Muscle of leg (tissue), 16 donors: ENCODE measurements at places on chromosomes 4 and X.

DNA sequence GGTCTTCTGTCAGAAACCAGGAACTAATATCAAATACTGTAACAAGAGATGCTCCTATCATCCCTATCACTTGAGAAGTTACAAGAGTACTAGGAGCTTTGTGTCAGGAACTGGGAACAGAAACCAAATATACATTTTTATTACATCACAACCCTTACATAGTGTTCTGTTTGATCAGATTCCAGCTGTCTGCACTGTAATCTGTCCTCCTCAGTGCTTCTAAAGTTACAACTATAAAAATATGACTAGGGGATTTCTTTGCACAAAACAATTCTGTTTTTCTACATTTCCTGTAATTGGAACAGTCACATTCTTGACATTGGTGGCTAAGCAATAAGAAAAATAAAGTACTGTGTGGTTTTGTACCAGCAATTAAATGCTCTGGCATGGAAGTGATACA, 686.0 kb downstream of the PDHA2 start:
- DNase-seq, result no peak

DNA sequence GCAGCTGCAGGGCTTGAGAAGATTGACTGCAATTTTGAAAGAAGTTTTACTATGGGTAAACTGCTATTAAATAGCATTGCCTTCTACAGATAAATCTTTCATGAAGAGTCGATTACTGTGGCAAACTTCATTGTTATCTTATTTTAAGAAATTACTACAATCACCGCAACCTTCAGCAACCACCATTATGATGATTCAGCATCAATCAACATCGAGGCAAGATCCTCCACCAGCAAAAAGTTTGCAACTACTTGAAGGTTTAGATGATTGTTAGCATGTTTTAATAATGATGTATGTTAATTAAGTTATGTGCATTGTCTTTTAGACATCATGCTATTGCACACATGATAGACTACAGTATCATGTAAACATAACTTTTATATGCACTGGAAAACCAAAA, 1511.0 kb downstream of the FSTL5 start:
- no peak for DNase-seq

DNA sequence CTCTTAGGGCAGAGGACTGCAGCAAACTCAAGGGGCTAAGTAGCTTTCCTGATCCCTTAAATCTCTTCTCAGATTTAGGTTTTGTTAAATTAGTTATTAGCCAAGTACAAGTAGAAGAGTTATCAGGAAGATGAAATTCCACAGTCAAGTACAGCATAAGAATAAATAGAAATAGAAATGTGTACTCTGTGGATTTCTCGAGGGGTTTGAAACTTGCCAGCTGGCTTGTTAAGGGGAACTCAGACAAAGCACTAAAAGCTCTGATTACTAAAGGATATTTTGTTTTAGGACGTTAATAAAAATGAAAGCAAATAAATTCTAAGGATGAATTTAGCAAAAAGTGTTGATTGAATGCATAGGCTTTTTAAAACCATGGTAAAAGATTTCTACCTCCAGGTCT, 654.6 kb downstream of the RAPGEF2 start:
- peak; percentile 89 for DNase-seq

DNA sequence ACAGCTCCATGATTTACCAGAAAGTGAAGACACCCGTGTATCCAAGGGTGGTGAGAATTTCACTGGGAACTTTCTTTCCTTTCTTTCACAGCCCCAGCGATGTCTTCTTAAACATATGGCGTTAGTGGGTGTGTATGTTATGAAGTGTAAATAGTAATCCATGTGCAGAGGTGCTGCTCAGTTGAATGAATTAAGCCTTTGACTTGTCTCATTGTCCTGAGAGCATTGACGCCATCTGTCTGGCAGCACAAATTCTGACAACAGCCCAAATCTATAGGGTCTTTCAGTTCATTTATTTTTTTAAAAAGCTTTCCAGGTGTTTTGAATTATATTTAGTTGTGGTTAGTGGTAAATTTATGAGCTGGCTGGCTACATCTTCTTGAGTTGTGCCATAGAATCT, 69.4 kb downstream of the CLCN5 start:
- peak; percentile 89 for DNase-seq

DNA sequence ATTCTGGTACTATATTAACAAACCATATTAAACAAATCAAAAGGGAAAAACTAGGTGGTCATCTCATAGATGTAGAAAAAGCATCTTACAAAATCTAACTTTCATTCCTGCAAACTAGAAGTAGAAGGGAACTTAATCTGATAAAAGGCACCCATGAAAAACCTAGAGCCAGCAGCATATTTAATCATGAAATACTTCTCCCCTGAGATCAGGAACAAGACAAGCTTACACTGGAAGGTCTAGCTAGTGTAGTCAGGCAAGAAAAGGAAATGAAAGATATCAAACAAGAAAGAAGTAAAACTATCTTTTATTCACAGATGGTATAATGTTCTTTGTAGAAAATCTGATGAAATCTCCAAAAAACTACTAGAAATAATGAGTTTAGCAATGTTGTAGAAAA, 41.2 kb downstream of the ATP10D start:
- no peak for DNase-seq

DNA sequence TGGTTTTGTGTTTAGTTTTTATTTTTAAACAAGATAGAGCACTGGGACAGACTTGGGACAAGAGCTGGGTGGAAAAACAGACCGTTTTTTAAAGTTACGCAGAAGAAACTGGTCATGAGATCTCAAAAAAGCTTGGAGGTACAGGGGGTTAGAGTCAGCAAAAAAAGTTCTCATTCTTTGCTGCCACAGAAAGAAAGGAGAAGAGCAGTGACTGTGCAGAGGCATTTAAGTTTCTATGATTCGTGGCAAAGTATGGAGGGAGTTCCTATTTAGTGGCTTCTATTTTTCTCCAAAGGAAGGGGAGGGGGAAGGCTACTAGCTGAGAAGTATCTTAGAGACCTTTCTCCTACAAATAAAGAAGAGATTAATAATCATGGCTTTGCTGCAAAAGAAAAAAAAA, 68.3 kb downstream of the MANBA start:
- peak; percentile 51 for DNase-seq

GRCh38 chr4:88143504-88143903, 14.9 kb downstream of the ABCG2 start:
- no peak for DNase-seq
